ENCODE measurements at places on chromosomes 16 and 17.

DNA sequence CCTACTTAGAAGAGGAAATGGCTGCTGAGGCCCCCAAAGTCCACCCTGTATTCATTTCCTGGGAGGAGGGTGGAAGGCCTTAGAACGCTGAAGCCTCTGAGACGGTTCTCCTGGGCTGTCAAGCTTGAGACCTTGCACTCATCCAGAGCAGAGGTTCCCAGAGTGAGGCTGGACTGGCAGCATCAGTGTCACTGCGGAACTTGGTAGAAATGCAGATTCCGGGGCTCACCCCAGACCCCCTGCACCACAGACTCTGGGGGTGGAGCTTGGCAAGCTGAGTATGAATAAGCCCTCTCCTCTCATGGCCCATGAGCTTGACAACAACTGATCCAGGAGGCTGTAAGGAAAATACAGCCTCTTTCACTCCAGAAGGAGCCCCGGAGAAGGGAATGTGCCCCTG lies 218.3 kb downstream of the IRF8 start:
- DNase-seq, result no peak

DNA sequence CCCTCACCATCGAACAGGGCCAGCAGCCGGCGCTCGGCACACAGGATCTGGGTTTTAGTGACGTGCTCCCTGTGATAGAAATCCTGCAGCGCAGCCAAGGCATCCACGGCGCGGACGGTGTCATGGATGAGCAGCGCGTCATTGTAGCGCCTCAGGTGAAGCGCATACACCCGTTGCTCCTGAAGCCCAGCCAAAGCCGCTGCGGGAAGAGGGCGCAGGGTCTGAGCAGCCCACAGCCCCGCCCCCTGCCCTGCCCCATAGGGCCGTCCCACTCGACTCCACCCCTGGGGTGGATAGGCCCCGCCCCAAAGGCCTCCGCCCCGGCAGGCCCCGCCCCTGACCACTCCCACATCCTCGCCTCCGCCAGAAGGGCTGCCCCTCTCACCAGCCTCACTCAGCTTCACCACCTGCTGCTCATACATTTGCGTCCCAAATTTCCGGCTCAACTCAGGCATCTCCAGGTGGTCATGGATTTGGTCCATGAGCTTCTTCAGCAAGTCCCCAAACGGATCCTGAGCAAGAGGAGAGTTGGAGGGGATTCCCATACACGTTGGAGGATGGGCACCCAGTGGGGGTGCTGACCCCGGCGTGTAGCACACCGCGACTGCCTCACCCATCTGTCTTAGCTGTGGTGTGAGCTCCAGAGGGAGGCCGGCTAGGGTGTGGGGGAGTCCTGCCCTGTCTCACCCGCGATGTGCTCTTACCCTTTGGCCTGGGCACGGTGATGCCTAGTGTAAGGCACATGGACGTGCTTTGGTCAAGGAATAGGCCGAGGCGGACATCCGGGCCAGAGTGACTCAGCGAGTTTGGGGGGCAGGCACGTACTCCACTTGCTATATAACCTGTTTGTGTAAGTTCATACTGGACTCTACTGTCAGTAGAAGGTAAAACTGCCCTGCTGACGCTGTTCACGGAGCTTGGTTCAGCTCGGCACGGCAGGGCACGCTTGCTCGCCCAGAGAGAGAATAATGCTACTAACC lies 4.6 kb downstream of the DHX58 start:
- peak; percentile 97 for DNase-seq

GRCh38 chr17:21394265-21394664 lies 18.1 kb downstream of the KCNJ12 start:
- DNase-seq, result no peak

GRCh38 chr17:43791589-43791988 lies 11.4 kb downstream of the CFAP97D1 start:
- peak; percentile 34 for DNase-seq

GRCh38 chr17:6098050-6098822 lies 28.1 kb downstream of the WSCD1 start:
- peak; percentile 53 for DNase-seq

Measured in neural progenitor cell (in vitro differentiated cells).